ENCODE measurements at places on chromosomes 1 and 21.
A peak's percentile ranks its signal among the peaks of the same experiment; 100 is the strongest.

- no peak overlapping the region for H3K27ac ChIP-seq
- H3K36me3 ChIP-seq = no peaks in the 10 kb centered on the region
- no peak for DNase-seq
- H3K4me3 ChIP-seq = no peak overlapping the region
- H3K27me3 ChIP-seq = no peaks in the 10 kb centered on the region
These were observed 6.3 kb downstream of the FAM20B start for GRCh38 chr1:179031855-179032513.

GRCh38 chr1:150596976-150597375 is 17.6 kb upstream of the MCL1 start:
- H3K4me1 ChIP-seq = no peaks in the 10 kb centered on the region
- no peak for DNase-seq
- no peak overlapping the region for H3K27ac ChIP-seq
- H3K27me3 ChIP-seq = no peaks in the 10 kb centered on the region

DNA sequence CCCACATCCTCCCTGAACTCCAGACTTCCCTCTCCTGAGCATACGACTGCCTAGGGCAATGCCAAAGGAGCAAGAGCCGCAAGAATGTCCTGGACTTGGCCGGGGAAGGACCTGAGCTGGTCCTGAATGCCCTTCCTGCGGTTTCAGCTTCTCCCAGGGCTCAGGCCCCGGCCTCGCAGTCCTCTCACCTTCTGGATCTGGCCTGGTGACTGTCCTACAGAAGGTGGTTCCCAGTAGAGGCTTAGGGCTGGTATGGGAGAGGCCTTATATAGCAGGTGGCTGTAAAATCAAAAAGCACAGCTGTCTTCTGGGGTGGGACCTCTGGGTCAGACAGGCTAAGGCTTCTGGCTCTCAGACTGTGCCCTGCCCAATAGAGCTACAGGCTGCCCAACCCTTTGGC is at the start of gene LYPD8:
Gene LYPD8 (minus strand): TSS at position 243 of the 400 bp plus-strand sequence. CDS start 4,678 bp downstream, outside the sequence.
- DNase-seq = no peak
- H3K4me1 ChIP-seq = peaks cover 5% of the 10 kb centered on the region
- H3K36me3 ChIP-seq = no peaks in the 10 kb centered on the region
- H3K4me3 ChIP-seq = no peak within 1 kb of the TSS
- H3K27me3 ChIP-seq = no peaks in the 10 kb centered on the region

DNA sequence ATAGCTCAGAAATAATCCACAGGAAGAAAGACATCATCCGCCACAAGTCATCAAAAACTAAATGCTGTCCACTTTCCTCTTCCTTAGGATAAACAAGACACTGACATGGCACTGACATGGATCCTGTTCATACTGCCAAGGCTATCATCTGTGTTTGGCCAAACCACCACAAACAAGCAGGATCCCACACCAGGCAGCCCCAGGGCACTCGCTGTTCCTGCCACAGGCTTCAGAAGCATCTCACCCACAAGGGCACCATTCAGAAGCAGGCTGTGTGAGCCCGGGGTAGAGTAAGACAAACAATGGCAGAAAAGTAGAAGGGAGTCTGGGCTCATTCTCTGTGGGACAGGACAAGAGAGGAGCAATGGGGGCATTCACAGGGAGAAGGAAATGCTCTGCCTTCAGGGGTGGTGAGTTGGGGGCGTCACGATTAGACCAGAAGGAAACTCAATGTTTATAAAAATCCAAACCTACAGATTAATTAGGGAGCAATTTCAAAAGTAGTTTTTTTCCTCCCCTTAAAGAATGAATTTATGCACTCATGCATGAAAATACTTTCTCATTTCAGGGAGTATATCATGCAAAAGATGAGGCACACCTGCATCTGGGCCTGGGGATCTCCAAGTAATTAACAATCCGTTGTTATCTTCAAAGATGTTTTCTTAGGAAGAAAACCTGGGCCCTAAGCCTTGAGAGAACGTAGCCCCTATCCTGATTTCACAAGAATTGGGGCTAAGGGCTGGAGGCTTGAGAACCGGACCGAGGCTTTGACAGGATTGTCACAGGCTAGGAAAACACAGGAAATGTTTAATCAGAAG is 43.3 kb upstream of the ATP1A1 start:
- DNase-seq = no peak
- no peak overlapping the region for H3K27ac ChIP-seq
- H3K36me3 ChIP-seq = no peaks in the 10 kb centered on the region
- no peaks in the 10 kb centered on the region for H3K27me3 ChIP-seq

DNA sequence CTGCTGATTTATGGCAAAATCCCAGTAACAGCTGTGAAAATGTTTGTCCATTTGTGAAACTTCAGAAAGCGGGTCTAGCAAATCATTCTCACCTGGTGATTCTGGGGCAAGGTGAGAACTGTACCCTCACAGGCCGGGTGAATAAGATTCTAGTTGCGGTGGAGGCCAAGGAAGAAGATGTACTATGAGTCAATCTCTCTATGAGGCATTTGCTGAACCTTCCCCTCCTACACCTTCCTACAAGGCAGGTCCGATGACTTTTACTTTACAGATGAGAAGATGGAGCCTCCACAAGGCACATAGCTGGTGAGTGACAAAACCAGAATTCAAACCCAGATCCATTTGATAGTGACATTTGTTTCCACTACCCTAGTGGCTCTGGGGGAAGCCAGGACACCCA is 72.7 kb downstream of the BACH1 start:
- no peak for DNase-seq
- no peaks in the 10 kb centered on the region for H3K27me3 ChIP-seq
- H3K4me3 ChIP-seq = no peak overlapping the region
- H3K4me1 ChIP-seq = no peaks in the 10 kb centered on the region
- H3K36me3 ChIP-seq = no peaks in the 10 kb centered on the region

GRCh38 chr1:162485236-162485635 is 12.4 kb upstream of the UHMK1 start:
- H3K4me1 ChIP-seq = no peaks in the 10 kb centered on the region
- no peak for DNase-seq
- no peak overlapping the region for H3K4me3 ChIP-seq

- H3K4me3 ChIP-seq = no peak overlapping the region
- H3K27me3 ChIP-seq = no peaks in the 10 kb centered on the region
- no peak for DNase-seq
- H3K36me3 ChIP-seq = peaks cover 43% of the 10 kb centered on the region
- H3K4me1 ChIP-seq = peaks cover 65% of the 10 kb centered on the region
These were observed 24.4 kb upstream of the PWP2 start for GRCh38 chr21:44082648-44083440.

DNA sequence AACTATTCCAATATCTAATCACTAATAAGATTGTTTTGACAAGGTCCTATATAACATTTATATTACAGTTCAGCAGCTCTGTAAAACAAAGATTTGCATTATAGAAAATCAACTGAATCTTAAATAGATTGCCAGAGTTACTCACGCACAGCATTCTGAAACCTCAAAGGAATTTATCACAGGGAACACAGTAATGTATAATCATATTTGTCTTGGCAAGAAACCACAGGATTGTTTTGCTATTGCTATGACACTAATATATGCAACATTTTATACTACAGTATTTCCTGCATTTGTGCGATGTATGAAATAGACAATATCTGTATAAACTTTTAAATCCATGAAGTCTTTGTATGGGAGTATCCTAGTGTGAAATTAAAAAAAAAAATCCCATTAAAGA is 101.4 kb downstream of the PLPPR5 start:
- DNase-seq = no peak
- H3K4me1 ChIP-seq = no peaks in the 10 kb centered on the region

GRCh38 chr1:29556657-29557056 is 320.3 kb downstream of the PTPRU start:
- no peaks in the 10 kb centered on the region for H3K27me3 ChIP-seq
- H3K4me1 ChIP-seq = no peaks in the 10 kb centered on the region
- no peak overlapping the region for H3K27ac ChIP-seq
- no peak for DNase-seq
- no peaks in the 10 kb centered on the region for H3K36me3 ChIP-seq

- no peaks in the 10 kb centered on the region for H3K27me3 ChIP-seq
- no peak overlapping the region for H3K27ac ChIP-seq
These were observed 16.1 kb downstream of the F5 start for GRCh38 chr1:169570172-169570574.

DNA sequence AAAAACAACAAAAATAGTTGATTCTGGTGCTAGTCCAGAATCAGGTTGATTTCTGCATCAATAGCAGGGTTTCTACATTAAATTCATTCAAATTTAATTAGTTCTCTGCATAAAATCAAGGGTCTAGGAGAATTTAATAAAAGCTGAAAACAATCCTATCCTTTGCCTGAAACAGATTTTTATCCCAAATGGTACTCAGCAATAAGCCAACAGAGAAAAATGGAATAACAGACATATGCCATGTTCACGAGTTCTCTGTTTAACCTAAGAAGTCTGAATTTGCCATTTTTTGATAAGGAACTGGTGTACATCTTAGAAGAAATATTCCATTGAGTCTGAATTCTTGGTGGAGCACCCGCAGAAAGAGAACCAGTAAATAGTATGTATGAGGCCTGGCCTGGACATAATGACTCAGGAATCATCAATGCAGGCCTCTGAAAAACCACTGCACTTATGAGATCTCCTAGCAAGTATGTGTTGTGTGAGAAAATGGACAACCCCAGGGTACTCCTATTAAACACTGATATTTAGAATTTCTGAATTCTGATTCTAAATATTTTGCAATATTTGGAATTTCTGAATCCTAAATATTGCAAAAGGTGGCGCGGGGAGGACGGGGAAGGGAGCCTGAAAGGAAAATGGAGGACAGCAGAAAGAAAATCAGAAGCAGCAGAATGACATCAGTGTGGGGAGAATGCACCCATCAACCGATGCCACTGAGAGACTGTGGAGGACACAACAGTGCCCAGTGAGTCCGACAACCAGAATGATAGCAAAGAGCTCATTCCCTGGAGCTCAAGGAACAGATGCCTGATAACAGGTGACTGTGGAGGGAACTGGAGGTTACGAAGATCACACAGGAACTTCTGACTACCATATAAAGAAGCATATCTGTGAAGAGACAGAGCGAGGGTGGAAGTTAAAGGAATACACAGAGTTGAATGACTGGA is 97.6 kb downstream of the APP start:
- no peak overlapping the region for H3K27ac ChIP-seq
- DNase-seq = no peak
- H3K4me3 ChIP-seq = no peak overlapping the region
- no peaks in the 10 kb centered on the region for H3K27me3 ChIP-seq

- H3K4me1 ChIP-seq = no peaks in the 10 kb centered on the region
- H3K27me3 ChIP-seq = no peaks in the 10 kb centered on the region
These were observed 51.3 kb downstream of the PRKCZ start for GRCh38 chr1:2101531-2101930.

- no peak overlapping the region for H3K27ac ChIP-seq
- H3K4me1 ChIP-seq = no peaks in the 10 kb centered on the region
- no peak for DNase-seq
- H3K36me3 ChIP-seq = no peaks in the 10 kb centered on the region
- H3K27me3 ChIP-seq = no peaks in the 10 kb centered on the region
These were observed 33.8 kb upstream of the SERTAD4 start for GRCh38 chr1:210198840-210199239.

- peaks cover 10% of the 10 kb centered on the region for H3K36me3 ChIP-seq
- DNase-seq = no peak
- peak overlapping the region; percentile 85 for H3K27ac ChIP-seq
- no peaks in the 10 kb centered on the region for H3K27me3 ChIP-seq
- H3K4me1 ChIP-seq = peaks cover 23% of the 10 kb centered on the region
These were observed 945 bp downstream of the WDR3 start for GRCh38 chr1:117930484-117930883.

- no peaks in the 10 kb centered on the region for H3K4me1 ChIP-seq
- H3K36me3 ChIP-seq = no peaks in the 10 kb centered on the region
- no peak for DNase-seq
- no peak overlapping the region for H3K27ac ChIP-seq
These were observed 65.0 kb downstream of the KIRREL1 start for GRCh38 chr1:158058237-158058985.

DNA sequence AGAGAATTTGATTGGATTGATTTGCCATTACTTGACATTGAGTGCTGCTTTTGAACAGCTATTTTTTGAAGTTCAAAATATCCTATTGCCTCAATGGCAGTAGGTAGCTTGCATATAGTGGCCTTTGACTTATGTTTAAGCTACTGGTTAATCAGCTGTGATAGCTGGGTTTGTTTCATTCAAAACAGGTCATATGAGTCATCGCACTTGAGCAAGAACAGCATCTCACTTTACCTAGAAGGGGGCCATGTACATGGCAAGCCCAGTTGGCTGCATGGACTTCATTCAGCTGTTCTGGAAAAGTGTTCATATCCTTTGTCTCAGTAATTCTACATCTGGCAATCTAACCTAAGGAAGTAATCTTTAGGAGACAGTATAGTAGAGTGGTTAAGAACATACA is 29.0 kb upstream of the ARID1A start:
- no peak overlapping the region for H3K4me3 ChIP-seq
- H3K4me1 ChIP-seq = no peaks in the 10 kb centered on the region
- H3K36me3 ChIP-seq = no peaks in the 10 kb centered on the region
- no peak overlapping the region for H3K27ac ChIP-seq
- H3K27me3 ChIP-seq = no peaks in the 10 kb centered on the region
- no peak for DNase-seq

- H3K27me3 ChIP-seq = no peaks in the 10 kb centered on the region
- no peaks in the 10 kb centered on the region for H3K4me1 ChIP-seq
- no peak for DNase-seq
- no peaks in the 10 kb centered on the region for H3K36me3 ChIP-seq
- no peak overlapping the region for H3K27ac ChIP-seq
These were observed 33.5 kb upstream of the CRB1 start for GRCh38 chr1:197234581-197234980.

DNA sequence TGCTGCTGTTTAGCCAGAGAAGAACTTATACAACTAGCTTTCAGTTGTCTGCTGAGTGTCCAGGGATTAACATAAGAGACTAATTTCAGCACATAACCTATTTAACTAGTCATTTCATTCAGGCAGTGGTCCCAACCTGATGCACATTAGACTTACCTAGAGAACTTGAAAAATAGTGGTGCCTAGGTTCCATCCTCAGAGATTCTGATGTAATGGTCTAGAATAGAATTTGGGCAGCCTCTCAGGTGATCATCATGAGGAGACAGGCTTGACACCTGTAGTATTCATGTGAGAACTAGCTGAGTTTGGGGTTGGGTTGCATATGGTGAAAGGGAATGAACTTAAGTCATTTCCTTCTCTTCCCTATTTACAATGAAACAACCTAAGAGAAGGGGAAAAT is 24.8 kb downstream of the CNST start:
- DNase-seq = no peak
- no peak overlapping the region for H3K27ac ChIP-seq
- peaks cover 14% of the 10 kb centered on the region for H3K36me3 ChIP-seq
- H3K4me3 ChIP-seq = no peak overlapping the region
- H3K27me3 ChIP-seq = no peaks in the 10 kb centered on the region
- peaks cover 5% of the 10 kb centered on the region for H3K4me1 ChIP-seq

DNA sequence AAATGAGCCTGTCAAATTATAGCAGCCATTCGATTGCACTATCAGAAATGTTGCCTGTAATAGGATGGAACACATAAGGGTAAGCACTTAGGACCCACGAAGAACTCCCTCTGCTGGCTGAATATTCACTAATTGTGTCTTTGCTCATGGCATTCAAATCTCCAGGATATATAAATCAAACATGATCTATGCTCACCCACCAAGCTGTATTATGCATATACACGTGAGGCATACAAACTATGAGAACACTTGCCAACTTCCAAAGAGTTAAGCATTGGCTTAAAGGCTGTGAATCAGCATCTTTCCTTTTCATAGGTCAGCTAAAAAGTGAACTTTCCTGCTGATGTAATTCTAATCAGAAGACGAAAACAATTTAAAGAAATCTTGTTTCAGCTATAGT is 34.5 kb downstream of the TMPRSS15 start:
- H3K27me3 ChIP-seq = no peaks in the 10 kb centered on the region
- H3K4me3 ChIP-seq = no peak overlapping the region
- H3K36me3 ChIP-seq = no peaks in the 10 kb centered on the region

All from effector memory CD4-positive, alpha-beta T cell (primary cell).